ENCODE measurements at places on chromosomes 12 and 14. TPM values are rescaled to one million over a fixed set of nuclear protein-coding genes. Genes with fewer than 3 reads are reported as not detected.

The LRRC43 gene
- total RNA-seq, result 0.27 TPM

The RTL1 gene
- total RNA-seq, result 0.32 TPM

The PTPRR gene
- 0.19 TPM for total RNA-seq

The PLEKHD1 gene
- total RNA-seq, result not detected

The MIPOL1 gene
- total RNA-seq, result 2.6 TPM

The PLA2G1B gene
- not detected for total RNA-seq

The SAMD15 gene
- 2.2 TPM for total RNA-seq

The PALS1 gene
- 9.2 TPM for total RNA-seq

The AMDHD1 gene
- 2.6 TPM for total RNA-seq

The GUCY2C gene
- not detected for total RNA-seq

The HCAR3 gene
- total RNA-seq, result 0.09 TPM

The HOTAIR gene
- not detected for total RNA-seq

The KERA gene
- not detected for total RNA-seq

The ARID2 gene
- 8.8 TPM for total RNA-seq

The SLC25A47 gene
- total RNA-seq, result not detected

The IL31 gene
- not detected for total RNA-seq

The MUCL1 gene
- not detected for total RNA-seq

The CLEC1A gene
- not detected for total RNA-seq

The RERG gene
- 0.22 TPM for total RNA-seq

Data from A549 treated with RU486 at 1 μM for 4 hours (cell line).